ENCODE measurements at places on chromosomes 1 and 21. TPM values are rescaled to one million over a fixed set of nuclear protein-coding genes. Genes with fewer than 3 reads are reported as not detected.
A peak's percentile ranks its signal among the peaks of the same experiment; 100 is the strongest.

DNA sequence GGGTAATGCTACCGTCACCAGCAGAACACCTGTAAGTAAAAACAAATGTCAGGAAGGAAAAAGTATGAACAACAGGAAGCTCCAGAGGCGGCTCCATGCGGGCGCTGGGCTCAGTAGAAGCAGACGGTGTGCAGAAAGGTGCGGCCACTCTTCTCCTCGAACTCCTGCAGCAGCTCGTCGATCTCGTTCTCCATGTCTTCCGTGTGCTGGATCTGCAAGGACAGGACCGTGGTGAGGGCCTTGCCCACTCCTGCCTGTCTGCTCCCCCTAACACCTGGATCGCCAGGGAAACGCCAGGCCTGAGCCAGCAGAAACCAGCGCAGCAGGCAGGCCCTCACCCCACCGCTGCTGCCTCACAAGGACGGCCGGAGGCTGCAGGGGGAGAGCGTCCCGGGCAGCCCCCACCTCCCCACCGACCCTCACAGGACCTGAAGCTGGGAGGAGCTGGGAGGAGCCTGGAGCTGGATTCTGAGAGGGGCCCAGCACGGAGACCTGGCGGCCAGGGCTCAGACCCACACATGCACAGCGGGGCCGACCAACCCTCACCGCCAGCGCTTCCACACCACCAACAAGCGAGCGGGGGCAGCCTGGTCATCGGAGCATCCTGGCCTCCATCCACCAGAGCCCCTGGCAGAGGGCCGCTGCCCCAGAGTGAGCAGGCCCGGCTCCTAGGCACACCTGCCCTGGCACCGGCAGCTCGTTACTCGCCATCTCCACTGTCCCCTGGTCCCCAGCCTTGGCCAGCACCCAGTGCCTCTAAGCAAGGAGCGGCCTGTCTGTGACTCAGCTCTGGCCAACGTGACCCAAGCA is 1.7 kb upstream of the TMEM240 start:
- no peaks in the 10 kb centered on the region for H3K4me1 ChIP-seq
- H3K27ac ChIP-seq, result no peak overlapping the region
- no peak for DNase-seq
- no peaks in the 10 kb centered on the region for H3K27me3 ChIP-seq
- peaks cover 3% of the 10 kb centered on the region for H3K36me3 ChIP-seq

- DNase-seq, result no peak
- no peak overlapping the region for H3K4me3 ChIP-seq
- H3K27me3 ChIP-seq, result no peaks in the 10 kb centered on the region
- no peaks in the 10 kb centered on the region for H3K4me1 ChIP-seq
These were observed 49.8 kb downstream of the BCAR3 start for GRCh38 chr1:93631626-93632365.

GRCh38 chr1:17125756-17126237 is 6.5 kb upstream of the PADI2 start:
- no peak overlapping the region for H3K27ac ChIP-seq
- H3K4me3 ChIP-seq, result no peak overlapping the region
- no peaks in the 10 kb centered on the region for H3K36me3 ChIP-seq
- peak; percentile 90 for DNase-seq

GRCh38 chr1:44237721-44238457 is 24.6 kb downstream of the DMAP1 start:
- H3K4me1 ChIP-seq, result peaks cover 11% of the 10 kb centered on the region
- peak overlapping the region; percentile 8 for H3K4me3 ChIP-seq
- no peak overlapping the region for H3K27ac ChIP-seq
- no peaks in the 10 kb centered on the region for H3K36me3 ChIP-seq
- peak; percentile 69 for DNase-seq

- peak overlapping the region; percentile 52 for H3K4me3 ChIP-seq
- peaks cover 43% of the 10 kb centered on the region for H3K36me3 ChIP-seq
- DNase-seq, result no peak
- peaks cover 53% of the 10 kb centered on the region for H3K4me1 ChIP-seq
- H3K27me3 ChIP-seq, result no peaks in the 10 kb centered on the region
These were observed 68.6 kb downstream of the RPAP2 start for GRCh38 chr1:92367496-92367895.

DNA sequence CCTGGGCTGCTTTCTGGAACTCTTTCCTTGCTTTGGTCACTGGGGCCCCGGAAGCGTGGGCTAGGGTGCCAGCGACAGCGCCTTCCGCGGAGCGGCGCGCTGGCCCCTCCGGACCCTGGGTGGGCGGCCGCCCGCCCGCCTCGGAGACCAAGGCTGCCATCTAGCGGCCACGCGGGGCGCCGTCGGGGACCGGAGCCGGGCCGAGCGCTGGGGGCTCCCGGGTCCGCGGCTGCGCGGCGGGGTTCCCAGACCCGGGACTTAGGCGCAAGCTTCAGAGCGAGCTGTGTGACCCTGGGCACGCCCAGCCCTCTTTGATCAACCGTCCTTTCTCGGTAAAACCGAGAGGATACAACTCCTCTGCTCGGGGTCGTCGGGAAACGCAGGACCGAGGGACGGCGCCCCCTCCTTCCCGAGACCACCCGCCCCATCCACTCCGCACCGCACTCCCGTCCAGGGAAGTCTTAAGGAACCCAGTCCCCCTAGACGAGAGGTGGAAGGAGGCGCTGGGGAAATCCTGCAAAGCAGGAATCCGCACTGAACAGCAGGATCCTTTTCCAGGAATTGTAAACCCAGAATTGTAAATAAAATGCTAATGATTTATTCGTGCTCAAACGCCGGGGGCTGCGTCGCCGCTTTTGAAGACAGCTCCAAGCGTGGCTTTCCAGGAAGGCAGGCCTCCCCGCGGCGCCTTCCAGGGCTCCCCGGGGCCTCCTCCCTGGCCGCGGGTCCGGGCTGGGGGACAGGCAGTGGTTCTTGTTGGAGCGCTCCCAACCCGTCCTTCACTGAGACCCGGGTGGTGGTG is 41.2 kb downstream of the RRAGC start:
- peaks cover 68% of the 10 kb centered on the region for H3K27me3 ChIP-seq
- H3K36me3 ChIP-seq, result no peaks in the 10 kb centered on the region
- DNase-seq, result peak; percentile 72
- H3K27ac ChIP-seq, result no peak overlapping the region

The CALML6 gene
- not detected for total RNA-seq

The TM2D1 gene
- 37.7 TPM for total RNA-seq

The ADGRL2 gene
- total RNA-seq, result not detected

The CACNA1S gene
- not detected for total RNA-seq

The TFB2M gene
- total RNA-seq, result 10.9 TPM

The ITSN1 gene
- total RNA-seq, result 2.3 TPM

The SERINC2 gene
- 0.14 TPM for total RNA-seq

The SAMD13 gene
- total RNA-seq, result 1.2 TPM

The DUSP23 gene
- 20.1 TPM for total RNA-seq

The TSSK3 gene
- 1.6 TPM for total RNA-seq
